ENCODE measurements at places on chromosomes 7 and 10. TPM values are rescaled to one million over a fixed set of nuclear protein-coding genes. Genes with fewer than 3 reads are reported as not detected.

The PKD2L1 gene
- total RNA-seq: not detected

The LIPF gene
- total RNA-seq: not detected

The ING3 gene
- 17.4 TPM for total RNA-seq

The KCNIP2 gene
- total RNA-seq: 2.0 TPM

The FAM170B gene
- not detected for total RNA-seq

The TMEM140 gene
- total RNA-seq: 1.3 TPM

DNA sequence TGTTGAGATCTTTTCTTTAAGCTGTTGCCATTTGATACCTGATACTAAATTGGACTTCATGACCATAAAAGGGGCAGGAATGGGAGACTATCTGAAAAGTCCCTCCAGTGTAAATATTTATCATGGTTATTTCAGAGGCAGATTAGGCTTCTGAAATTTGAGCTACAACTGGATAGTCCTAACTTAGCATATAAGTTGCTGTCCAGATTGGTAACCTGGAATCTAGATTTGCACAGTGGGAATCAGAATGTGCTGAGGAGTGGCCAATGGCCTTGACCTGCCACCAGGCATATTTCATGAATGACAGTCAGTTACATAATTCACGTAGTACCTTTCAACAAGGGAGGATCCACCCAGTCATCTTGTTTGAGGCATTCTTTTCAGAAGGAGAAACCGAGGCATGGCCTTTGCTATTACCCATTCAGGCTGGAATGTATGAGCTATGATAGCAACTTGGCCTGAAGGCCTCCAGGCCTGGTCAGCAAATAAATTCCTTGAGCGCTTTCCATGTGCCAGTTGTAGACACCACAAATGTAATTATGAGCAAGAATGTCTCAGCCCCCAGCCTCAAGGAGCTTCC, 80.0 kb downstream of the EEPD1 start:
- no peak for DNase-seq

GRCh38 chr7:149770728-149771636, 2.4 kb downstream of the ZNF467 start:
- DNase-seq: no peak

DNA sequence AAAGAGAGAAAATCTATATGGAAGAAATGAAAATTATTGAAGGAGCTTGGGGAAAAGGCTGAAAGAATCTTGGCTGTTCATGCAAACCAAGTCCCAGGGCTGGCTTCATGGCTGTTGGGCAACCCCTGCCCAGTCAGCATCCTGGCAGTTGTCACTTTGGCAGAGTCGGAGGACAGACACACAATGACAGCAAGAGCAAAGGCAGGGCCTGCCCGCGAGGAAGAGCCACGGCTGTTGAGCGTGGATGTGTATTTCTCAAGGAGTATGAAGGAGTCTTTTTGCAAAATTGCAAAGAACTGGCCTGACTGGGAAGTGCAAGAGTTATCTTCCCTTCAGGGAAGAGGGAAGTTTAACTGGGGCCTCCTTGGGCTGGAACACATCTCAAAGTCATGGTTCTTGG, 11.7 kb downstream of the PTPRE start:
- no peak for DNase-seq

DNA sequence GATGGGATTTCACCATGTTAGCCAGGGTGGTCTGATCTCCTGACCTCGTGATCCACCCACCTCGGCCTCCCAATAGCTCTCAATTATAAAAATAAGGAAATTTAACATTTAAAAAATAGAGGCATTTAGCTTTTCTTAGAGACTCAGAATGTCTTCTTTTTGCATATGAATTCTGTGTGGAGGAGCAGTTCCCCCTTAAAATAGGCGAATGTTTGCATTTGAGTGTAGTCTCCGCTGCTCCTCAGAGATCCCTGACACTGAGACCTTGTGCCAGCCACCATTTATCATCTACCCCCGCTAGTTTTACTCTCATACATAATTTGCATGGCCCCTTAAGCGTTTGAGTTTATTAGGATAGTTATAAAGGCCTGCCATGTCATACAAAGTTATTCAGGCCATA, 461.9 kb downstream of the SORCS3 start:
- no peak for DNase-seq

DNA sequence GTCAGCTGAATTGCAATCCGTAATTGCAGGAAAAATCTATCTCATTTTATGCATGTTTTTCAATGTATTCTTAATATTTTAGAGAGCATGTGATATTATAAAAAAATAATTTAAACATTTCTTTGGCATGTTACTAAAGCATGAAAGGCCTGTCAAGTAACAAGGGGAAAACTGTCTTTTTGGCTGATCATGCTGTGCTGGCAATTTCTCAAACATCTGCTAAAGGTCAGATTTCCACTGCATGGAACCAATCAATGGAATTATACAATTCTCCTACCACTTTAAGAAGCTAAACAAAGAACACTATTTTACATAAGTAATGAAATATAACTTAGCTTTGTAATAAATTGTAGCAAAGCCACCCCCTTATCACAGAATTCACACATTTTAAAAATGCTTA, 49.4 kb downstream of the JMJD1C start:
- DNase-seq: no peak

GRCh38 chr10:132404169-132404880, 7.3 kb downstream of the PWWP2B start:
- no peak for DNase-seq

- DNase-seq: no peak
Measured at GRCh38 chr7:155466142-155466813, 8.3 kb downstream of the EN2 start.
